ENCODE measurements at places on chromosomes 11 and 22.
A peak's percentile ranks its signal among the peaks of the same experiment; 100 is the strongest.

- DNase-seq = no peak
Observed at GRCh38 chr22:27473533-27473932, 328.0 kb downstream of the MN1 start.

DNA sequence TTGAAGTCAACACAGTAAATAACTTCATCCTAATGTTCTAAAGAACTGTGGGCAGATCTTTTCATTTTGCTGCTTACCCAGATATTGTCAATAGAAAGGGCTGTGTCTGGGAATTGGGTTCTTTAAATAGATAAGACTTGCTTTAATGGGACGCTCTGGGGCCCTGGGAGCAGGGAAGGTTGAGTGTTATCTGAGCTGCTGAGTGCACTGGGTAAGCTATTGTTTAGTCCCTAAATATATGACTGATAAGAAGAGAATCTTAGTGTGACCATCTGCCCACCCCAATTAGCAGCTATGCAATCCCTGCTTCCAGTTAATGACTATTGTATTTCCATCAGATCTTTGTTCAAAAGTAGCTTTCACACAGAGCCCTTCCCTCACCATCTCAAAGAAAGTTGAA, 44.4 kb downstream of the ARHGAP42 start:
- no peak for DNase-seq

- peak; percentile 30 for DNase-seq
Observed at GRCh38 chr11:111797145-111797581, 31.0 kb upstream of the PPP2R1B start.

- DNase-seq = no peak
Observed at GRCh38 chr11:105045676-105046296, 651 bp upstream of the CARD16 start.

- no peak for DNase-seq
Observed at GRCh38 chr22:31569126-31569525, 72.8 kb downstream of the SFI1 start.

GRCh38 chr11:2930704-2931419, 1.6 kb upstream of the PHLDA2 start:
- DNase-seq = peak; percentile 75

- DNase-seq = peak; percentile 27
Observed at GRCh38 chr22:46797355-46797754, 34.9 kb downstream of the TBC1D22A start.

DNA sequence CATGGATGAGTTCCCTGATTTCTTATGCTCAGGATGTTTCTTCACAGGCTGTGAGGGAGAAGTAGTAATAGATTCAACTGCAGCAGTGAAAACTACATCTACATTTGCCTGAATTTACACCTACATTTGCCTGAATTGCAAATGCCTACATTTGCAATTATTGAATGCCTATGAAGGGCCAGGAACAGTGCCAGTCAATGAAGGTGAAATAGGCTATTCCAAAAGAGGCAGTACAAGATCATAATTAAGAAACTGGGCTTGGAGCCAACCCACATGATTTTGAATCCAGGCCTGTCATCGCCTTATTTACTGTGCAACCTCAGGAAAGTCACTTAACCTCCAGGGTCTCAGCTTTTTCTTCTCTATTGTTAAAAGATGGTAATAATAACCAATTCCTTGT, 1353.3 kb downstream of the FAM181B start:
- peak; percentile 1 for DNase-seq

DNA sequence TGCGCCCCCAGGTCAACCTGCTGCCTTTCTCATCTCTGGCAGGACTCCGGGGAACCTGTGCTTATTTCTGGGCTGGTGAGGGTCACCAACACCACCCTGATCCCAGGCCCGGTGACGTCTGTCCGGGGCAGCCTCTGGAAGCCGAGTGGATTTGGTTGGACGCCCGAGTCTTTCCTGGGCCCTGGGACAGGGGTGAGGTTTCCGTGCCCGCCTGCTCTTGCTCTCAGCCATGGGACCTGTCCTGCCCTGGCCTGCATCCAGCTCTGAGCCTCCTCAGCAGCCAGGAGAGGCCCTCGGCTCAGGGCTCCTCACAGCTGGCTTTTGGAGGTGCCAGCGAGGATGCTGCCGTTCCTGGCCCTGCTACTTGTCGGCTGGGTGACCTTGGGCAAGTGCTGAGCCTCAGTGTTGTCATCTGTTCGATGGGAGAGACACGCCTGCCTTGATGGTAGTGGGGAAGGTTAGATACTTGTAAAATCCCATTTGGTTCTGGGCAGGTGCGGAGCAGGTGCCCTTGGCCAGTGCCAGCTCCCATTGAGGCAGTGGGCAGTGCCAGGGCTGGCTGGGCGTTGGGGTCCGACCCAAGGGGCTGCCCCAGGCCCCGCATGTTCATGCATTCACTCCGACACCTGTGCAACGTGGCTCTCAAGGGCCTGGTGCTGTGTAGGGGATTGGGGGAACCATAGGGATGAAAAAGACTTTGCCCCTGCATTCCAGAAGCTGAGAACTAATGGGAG, 58.9 kb upstream of the THY1 start:
- no peak for DNase-seq

- no peak for DNase-seq
Observed at GRCh38 chr11:15969701-15970329, 386.5 kb downstream of the SOX6 start.

DNA sequence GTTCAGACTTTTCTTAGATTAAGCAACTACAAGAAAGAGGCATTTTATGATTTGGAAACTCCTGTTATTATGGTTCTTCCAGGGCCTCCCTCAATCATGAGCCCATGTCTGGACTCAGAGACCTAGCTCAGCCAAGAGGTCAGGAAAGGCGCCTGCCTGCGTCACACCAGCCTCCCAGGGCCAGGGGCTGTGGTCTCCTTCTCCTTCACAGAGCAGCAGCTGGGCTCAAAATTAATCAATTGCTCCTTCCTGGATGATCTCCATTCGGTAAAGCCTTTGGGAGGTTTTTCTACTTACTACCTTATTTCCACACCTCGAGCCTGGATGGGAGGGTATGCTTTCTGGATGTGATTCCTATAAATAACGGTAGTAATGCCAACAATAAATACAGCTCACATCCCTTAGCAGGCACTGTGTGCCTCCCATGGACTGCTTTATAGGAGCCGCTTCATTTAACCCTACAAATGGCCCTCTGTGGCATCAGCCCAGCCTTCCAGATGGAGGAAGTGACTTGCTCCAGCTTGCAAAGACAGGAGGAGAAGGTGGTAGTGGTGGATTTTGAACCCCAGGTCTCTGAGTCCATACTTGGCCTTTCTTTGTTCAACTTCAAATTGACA, 1445.6 kb downstream of the TBC1D22A start:
- DNase-seq = no peak

- peak; percentile 29 for DNase-seq
Observed at GRCh38 chr11:95499516-95500135, 268.6 kb upstream of the SESN3 start.

DNA sequence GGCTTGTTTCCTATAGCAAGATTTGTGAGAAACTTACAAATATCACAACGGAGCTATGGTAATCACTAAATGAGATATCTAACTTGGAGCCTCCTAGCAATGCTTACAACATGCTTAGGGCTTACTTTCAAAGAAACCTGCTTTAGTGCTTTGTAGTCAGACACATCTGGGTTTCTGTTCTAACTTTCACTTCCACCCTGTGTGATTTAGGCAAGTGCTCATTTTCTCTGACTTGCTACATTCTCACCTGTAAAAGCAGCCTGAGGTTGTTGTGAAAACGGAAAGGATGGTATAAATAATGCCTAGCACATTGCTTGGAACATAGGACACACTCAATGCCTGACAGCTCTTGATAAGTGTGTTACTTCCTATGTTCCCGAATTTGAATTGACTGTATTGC, 45.6 kb downstream of the LRRC4C start:
- DNase-seq = no peak

DNA sequence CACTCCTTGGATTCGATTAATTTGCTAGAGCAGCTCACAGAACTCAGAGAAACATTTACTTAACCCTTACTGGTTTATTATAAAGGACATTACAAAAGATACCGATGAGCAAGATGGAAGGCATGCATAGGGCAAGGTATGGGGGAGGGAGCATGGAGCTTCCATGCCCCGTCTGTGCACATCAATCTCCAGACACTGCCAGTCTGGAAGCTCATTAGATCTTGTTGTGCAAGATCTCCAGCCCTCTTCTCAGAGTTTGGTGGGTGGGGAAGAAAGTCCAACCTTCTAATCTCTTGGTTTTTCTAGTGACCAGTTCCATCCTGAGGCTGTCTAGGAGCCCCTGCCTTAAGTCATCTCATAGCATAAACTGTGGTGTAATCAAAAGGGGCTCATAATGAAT, 190.7 kb downstream of the UVRAG start:
- DNase-seq = no peak

DNA sequence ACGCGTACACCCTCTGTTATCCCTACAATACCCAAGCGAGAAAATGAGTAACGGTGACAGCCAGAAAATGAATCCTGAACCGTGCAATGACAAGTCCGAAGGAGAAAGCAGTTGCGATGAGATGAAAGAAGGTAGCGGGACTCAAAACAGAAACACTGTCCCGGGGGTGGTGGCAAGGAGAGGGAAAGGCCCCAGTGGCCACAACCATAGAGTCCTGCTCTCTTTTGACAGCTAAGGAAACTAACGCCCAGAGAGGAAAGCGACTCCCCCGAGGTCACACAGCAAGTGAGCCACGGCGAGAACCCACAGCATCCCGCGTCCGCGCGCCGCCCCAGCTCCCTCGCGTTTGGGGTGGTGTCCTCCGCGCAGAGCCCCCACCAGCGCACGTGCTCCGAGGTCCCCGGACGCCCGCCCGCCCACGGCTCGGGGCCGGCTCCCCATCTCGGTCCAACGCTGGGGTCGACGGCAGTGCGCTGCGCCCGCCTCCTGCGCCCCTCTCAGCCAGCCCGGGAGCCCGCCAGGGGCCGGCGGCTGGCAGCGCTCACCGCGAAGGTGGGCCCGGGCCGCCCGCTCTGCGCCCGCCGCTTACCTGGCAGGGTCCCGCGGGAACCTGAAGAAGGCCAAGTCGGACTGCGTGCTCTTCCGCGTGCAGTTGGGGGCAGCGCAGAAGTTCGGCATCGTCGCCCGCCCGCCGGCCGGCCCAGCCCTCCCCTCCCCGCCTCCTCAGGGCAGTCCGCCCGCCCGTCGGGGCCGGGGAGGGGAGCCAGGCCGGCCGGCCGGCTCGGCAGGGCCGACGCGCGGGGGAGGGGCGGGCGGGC, 564 bp downstream of the THAP12 start:
- peak; percentile 19 for DNase-seq

DNA sequence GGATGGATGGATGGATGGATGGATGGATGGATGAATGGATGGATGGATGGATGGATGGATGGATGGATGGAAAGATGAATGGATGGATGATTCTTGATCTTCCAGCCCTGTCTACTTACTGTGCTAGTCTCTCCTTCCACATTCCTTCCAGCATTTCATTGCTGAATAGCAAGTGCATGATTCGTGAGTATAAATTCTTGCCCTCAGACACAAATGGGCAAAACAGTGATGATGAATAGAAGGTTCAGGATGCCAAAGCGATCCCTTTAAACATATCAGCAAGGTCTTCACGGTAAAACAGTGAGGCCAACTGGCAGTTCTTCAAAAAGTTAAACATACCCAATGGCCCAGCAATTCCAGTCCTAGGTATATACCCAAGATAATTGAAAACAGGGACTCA, 400.2 kb downstream of the MN1 start:
- peak; percentile 40 for DNase-seq

DNA sequence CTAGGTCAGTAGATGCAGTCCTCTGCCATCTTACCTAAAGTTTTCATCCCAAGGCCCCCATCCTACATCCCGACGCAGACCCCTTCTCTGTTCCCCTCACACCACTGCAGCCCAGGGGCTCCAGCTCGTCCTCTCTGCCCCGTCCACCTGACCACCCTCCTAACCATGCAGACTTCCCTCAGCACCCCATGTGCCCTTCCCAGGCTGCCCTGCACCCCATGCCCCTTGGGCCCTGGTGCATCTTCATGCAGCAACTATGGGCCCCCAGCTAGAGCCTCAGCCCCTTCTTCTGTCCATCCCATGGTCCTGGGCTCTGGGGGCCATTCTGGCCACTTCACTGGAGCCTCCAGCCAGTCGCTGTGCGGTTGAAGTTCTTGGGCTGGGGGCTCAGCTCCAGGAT, 2.9 kb downstream of the PRR33 start:
- no peak for DNase-seq

DNA sequence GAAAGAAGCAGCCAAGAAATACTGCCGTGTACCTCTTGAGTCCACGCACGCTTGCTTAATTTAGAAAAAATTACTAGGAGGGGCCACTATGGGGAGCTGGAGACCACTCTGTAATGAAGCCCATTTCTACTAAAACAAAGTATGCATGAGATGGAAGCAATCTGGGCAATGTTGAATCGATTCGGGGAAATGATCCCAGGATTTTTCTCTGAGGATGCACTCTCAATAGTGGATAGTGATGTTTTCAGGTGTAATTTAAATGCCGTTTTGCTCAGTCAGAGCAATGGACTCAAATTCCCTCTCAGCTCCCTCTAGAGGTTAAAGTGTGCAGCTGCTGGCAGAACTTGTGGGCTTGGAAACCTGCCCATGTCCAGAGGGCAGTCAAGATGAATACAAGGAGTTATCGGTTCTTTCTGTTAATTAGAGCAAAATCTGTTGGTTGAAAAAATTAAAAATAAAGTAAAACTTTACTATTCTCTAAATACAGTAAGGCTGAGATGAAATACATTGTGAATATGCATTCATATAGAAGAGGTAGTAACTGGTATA, 64.1 kb downstream of the ME3 start:
- peak; percentile 89 for DNase-seq

- DNase-seq = no peak
Observed at GRCh38 chr11:46666516-46666915, 33.9 kb downstream of the ARHGAP1 start.

DNA sequence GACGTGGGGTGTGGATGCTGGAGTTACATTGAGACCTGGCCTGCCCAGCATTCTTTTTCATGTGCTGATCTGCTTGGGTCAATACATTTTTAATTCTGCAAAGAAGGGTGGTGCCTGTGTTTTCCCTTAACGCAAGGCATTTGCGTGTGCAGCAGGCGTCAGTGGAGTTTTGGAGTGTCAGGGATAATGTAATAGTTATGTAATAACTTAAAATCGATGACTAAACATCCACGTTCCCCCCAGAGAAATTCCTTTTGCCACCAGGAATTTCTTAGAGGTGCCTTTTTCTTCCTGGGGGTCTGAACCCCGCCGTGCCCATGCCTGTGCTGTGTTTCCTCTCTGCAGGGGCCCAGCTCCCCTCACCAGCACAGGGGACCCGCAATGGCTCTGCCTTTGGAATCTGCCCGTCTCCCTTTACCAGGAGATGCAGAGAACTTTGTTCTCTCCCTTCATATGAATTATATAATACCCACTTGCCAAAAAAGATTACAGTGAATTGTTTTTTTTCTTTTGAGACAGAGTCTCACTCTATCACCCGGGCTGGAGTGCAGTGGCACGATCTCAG, 62.6 kb downstream of the TBC1D22A start:
- DNase-seq = no peak

DNA sequence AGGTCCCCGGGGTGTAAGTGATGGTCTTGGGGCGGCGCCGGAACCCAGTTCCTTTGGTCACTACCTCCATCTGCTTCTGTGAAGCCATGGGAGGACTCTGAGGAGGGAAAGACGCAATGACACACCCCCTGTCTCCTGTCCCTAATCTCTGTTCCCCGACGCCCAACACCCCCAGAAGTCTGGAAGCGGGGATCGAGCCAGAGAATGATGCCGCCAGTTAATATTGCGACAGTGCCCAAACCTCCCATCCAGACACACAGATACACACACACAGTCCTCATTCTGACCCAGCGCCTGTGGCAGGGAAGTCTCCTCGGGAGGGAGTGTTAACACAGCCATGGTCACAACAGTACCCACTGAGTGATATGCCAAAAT, 352 bp downstream of the C22orf23 start:
- DNase-seq = no peak

GRCh38 chr11:116986521-116987105, 111.6 kb downstream of the SIK3 start:
- DNase-seq = peak; percentile 59

- peak; percentile 44 for DNase-seq
Observed at GRCh38 chr11:57150454-57150917, 31.3 kb upstream of the LRRC55 start.
